Stimulated activated CD8-positive, alpha-beta memory T cell treated with anti-CD3 and anti-CD28 coated beads, Interleukin-12 subunit alpha, Interleukin-12 subunit beta, amount 100 ng/mL, for 1 hour (primary cell): ENCODE measurements at places on chromosomes 16 and 17.

GRCh38 chr16:53092284-53092683 lies 37.5 kb downstream of the CHD9 start:
- no peak for DNase-seq

DNA sequence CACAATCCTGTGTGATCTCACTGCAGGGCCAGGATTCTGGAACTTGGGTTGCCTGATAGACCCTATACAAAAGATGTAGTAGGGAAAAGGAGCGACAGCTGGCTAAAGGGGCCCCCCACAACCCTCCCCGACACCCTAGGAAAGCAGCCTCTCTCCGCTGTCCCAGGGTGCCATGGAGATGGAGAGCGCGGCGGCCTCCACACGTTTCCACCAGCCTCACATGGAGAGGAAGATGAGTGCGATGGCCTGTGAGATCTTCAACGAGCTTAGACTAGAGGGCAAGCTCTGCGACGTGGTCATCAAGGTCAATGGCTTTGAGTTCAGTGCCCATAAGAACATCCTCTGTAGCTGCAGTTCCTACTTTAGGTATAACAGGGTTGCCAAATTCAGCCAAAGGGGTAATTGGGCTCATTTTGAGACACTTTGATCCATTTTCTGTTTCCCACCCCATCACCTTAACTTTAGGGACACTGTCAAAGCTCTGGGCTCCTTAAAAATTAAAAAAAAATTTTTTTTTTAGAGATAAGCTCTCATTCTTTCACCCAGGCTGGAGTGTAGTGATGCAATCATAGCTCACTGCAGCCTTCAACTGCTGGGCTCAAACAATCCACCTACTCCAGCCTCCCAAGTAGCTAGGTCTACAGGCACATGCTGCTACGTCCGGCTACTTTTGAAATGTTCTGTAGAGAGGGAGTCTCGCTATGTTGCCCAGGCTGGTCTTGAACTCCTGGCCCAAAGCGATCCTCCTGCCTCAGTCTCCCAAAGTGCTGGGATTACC lies at the start of gene KLHL10:
Gene KLHL10, plus strand, starts transcription at position 65 of the 778 bp plus-strand sequence. Its CDS starts 108 bp downstream, at position 173.
- DNase-seq: no peak

GRCh38 chr16:81077076-81077940 lies at the start of gene C16orf46:
C16orf46 (minus strand) TSS chr16:81077238; CDS start chr16:81063955, 13,283 bp downstream.
- DNase-seq: peak; percentile 95

- DNase-seq: no peak
Observed at GRCh38 chr16:57405097-57405496, 530 bp downstream of the CCL17 start.

- no peak for DNase-seq
Observed at GRCh38 chr17:2263183-2264066, 40.2 kb downstream of the SMG6 start.

DNA sequence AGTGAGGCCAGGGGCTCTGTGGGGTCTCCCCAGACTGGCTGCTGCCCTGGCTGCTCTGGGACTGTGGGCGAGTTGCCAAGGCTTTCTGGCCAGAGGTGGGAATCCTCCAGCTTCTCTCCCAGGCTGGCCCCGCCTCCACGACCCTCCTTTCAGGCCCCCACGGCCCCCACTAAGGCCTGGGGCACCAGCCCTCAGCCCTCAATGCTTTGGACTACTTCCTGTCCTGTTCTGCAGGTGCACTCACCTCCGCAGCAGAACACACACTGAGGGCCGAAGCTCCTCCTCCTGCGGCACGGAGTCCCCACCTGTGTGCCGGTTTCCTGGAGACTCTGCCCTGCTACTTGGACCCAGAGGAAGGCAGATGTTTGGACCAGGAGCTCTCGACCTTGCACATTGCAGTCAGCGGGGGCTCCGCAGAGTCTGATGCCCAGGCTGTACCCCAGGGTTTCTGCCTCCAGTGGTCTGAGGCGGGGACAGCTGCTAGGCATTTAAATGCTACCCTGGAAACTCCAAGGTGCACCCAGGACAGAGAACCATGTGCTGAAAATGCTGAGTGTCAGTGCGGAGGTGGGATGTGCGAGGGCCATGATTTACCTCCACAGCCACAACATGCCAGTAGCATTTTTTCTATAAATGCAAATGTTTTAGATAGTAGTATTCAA lies 223.8 kb downstream of the IRF8 start:
- no peak for DNase-seq

- no peak for DNase-seq
Observed at GRCh38 chr16:49337814-49338350, 35.7 kb upstream of the C16orf78 start.

GRCh38 chr16:55913716-55914115 lies 38.5 kb upstream of the CES5A start:
- no peak for DNase-seq

- DNase-seq: no peak
Observed at GRCh38 chr16:87587636-87588035, 14.7 kb upstream of the JPH3 start.

DNA sequence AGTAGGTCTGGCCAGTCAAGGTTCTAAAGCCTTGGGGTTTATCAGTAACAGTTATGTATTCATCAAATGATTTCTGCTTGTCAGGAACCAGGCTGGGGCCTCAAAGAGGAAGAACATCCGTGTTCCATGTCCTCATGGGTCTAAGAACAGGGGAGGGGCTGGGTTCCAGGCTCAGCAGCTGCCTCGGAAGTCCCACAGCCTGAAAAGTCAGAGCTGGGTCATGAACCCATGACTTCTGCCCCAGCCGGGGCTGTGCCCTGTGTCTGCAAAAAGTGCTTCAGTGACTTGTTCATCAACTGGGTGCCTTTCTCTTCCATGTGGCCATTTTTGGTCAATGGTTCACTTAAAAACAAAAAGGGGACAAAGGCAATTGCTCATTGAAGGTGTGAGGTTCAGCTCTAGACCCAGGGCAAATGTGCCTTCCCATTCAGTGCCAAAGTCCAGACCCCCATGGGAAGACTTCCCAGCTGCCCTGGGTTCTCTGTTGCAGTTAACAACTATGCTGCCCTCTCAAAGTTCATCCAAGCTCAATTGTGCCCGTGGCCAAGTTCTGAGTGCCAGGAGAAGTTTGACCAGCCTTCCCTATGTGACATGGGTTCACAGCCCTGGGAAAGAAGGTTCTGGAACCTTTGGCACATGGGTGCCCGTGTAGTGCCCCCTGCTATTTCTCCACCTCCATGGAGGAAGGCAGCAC lies 18.5 kb downstream of the TBKBP1 start:
- no peak for DNase-seq

GRCh38 chr16:57610611-57611010 lies 17.8 kb upstream of the ADGRG1 start:
- no peak for DNase-seq

- DNase-seq: peak; percentile 27
Observed at GRCh38 chr17:27481327-27481726, 25.1 kb downstream of the KSR1 start.

DNA sequence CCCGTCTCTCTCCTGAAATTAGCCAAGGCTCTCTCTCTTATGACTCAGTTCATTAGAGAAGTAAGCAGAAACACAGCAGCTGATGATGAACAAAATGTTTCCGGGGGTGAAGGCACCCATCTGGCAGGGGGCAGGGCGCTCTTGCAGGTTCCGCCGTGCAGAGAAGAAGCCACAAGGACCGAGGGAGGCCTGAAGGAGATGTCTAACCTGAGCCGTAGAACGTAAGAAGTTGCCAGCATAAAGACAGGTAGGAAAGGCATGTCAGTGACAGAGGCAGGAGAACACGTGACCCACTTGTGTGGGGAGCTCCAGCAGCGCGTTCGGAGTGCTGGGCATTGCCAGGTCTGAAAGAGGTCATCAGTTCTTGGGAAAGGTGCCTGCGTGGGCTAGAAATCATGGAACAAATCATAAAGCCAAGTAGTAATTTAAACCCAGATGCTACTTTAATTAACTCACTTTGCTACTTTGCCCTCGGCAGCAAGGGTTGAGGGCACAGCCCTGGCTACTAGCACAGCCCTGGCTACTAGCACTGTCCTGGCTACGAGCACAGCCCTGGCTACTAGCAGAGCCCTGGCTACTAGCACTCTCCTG lies 198.6 kb downstream of the RPTOR start:
- DNase-seq: peak; percentile 35

- peak; percentile 49 for DNase-seq
Observed at GRCh38 chr17:48671697-48672171, 45.6 kb upstream of the HOXB9 start.

- no peak for DNase-seq
Observed at GRCh38 chr17:16997514-16998429, 25.9 kb upstream of the TNFRSF13B start.

GRCh38 chr16:65783709-65784474 lies 582.6 kb upstream of the CDH5 start:
- DNase-seq: no peak

DNA sequence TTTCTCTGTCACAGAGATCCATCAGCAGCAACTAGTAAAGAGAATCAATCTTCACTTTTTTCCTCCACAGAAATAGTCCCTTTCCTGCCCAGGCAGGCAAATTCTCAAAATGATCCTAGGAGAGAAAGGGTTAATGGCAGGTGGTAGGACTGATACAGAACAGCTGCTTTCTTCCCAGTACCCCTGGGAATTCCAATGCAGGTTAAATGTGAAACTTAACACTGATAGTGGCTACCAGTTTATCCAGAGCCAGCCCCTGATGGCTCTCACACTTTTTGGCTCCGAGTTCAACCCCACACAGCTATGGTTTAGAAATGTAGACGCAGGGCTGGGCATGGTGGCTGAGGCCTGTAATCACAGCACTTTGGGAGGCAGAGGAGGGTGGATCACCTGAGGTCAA lies 22.2 kb downstream of the MARVELD3 start:
- DNase-seq: no peak

- no peak for DNase-seq
Observed at GRCh38 chr17:13102477-13102876, 84.7 kb upstream of the ELAC2 start.

GRCh38 chr16:27722207-27722606 lies 172.3 kb downstream of the KATNIP start:
- no peak for DNase-seq

- no peak for DNase-seq
Observed at GRCh38 chr17:36149296-36149820, 27.1 kb downstream of the TBC1D3B start.

- no peak for DNase-seq
Observed at GRCh38 chr17:68621065-68621464, 19.9 kb upstream of the FAM20A start.

- DNase-seq: no peak
Observed at GRCh38 chr16:69762814-69763598, 874 bp downstream of the WWP2 start.

GRCh38 chr17:19724501-19725420 lies 8.4 kb upstream of the SLC47A2 start:
- DNase-seq: peak; percentile 4

GRCh38 chr16:25413133-25413532 lies 155.5 kb upstream of the ZKSCAN2 start:
- DNase-seq: no peak

- DNase-seq: no peak
Observed at GRCh38 chr17:62591333-62591732, 36.1 kb upstream of the MRC2 start.

DNA sequence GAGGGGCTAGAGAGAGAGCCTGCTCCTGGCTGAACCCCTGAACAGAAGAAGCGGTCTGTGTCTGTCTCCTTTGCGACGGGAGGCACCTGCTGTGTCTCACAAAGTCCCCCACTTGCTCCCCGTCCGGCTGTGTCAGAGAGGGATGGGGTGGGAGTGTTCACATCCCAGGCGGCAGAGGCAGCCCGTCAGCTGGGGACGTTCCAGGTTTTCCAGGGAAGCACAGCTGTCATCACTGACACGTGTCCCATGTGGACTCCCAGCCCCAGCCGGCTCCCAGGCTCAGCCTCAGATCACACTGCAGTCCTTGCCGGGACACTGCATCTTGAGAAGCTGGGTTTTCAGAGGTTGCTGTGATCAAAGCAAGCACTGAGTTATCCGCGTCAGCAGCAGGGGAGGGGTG lies 1.6 kb downstream of the TELO2 start:
- DNase-seq: no peak

- DNase-seq: no peak
Observed at GRCh38 chr16:5944971-5945370, 847.4 kb upstream of the EEF2KMT start.

DNA sequence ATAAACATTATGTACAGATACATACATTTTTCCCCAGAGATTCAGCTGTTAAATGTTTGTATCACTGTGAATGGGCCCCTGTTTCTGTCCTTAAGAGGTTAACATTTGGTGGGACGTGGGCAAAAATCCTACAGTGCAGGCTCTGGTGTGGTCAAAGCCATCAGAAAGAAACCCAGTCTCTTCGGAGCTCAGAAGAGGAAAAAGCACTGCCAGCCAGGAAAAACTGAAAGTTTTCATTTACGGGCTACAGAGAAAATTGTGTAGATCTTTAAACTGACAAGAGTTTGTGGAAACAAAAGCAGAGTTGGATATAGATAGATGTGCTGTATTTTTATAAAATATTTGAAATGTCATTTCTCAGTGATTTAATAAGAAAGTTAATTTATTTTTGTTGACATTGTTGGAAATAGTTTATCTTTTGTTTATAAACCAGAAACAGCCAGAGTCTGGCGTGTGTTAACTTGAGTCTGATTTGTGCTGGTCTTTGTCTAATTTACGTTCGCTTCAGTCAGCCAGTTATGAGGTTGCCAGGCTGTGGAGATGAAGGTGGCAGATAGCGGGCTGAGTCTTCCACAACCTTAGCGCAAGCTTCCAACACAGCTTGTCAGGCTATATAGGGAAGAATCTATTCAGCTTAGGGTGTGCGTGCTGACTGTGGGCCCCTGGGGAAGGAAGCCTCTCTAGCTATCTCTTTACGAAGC lies 9.5 kb upstream of the TEKT3 start:
- DNase-seq: no peak

DNA sequence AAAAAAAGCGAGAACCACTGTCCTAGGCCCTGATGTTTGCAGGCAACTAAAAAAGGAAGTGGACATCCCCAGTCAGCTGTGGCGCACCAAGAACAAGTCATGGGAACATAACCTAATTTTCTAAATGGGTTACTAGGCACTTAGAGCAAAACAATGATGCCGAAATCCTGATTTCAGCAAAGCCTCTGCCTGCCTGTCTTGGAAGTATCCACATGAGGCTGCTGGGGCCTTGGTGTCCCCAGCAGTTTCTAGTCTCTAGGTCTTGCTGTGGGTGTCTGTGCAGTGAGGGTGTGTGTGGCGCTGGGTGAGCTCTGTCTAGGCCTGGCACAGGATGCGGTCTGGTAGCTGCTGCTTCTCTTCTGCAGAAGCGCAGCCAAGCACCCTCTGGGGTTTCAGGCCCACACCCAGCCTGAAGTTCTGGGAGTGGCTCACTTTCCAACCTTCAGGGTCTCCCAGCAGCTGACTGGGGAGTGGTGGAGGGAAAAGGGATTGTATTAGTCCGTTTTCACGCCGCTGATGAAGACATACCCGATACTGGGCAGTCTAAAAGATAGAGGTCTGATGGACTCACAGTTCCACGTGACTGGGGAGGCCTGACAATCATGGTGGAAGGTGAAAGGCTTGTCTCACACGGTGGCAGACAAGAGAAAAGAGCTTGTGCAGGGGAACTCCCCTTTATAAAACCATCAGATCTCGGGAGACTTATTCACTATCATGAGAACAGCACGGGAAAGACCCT lies 21.1 kb downstream of the STH start:
- DNase-seq: peak; percentile 39
